ENCODE measurements at places on chromosomes 1 and 21.
A peak's percentile ranks its signal among the peaks of the same experiment; 100 is the strongest.

GRCh38 chr1:220797553-220797952 is 10.8 kb downstream of the MTARC1 start:
- DNase-seq, result no peak

- no peak for DNase-seq
Observed at GRCh38 chr1:10721381-10722321, 74.8 kb downstream of the CASZ1 start.

DNA sequence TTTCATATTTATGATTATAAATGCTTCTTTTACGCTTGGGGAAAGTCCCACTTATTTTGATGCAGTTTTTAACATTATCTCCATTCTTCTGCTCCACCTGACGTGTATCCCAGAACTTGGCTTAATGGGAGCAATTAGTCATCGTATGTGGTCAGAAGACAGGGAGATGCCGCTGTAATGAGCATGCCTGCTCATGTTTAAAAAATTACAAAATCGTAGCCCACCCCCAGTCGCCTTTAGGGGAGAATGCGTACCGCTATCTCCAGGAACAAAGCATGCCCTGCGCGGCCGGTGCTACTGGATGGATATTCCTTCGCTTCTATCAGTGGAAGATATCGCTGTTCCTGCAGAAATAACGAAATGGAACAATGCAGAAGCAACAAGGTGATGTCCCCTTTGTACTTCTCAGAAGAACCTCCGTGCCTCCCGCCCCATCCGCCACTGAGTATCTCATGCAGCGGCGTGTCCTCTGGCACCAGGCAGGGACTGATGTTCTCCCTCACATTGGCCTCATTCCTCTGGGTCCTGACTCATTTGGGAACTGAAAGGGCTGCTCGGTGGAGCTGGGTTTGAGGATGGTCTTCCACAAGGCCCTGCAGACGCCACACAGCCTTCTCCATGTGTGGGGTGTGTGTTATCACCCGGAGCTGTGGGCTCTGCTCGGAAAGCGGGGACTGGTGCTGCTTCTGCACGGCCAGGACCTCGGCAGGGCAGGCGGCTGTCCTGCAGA is 116.3 kb upstream of the COL6A1 start:
- no peak for DNase-seq

GRCh38 chr1:109498161-109498801 is 4.4 kb downstream of the CYB561D1 start:
- no peak for DNase-seq

- DNase-seq, result no peak
Observed at GRCh38 chr1:47367651-47368050, 34.1 kb downstream of the CMPK1 start.

GRCh38 chr1:239505094-239505493 is 118.7 kb downstream of the CHRM3 start:
- DNase-seq, result no peak

DNA sequence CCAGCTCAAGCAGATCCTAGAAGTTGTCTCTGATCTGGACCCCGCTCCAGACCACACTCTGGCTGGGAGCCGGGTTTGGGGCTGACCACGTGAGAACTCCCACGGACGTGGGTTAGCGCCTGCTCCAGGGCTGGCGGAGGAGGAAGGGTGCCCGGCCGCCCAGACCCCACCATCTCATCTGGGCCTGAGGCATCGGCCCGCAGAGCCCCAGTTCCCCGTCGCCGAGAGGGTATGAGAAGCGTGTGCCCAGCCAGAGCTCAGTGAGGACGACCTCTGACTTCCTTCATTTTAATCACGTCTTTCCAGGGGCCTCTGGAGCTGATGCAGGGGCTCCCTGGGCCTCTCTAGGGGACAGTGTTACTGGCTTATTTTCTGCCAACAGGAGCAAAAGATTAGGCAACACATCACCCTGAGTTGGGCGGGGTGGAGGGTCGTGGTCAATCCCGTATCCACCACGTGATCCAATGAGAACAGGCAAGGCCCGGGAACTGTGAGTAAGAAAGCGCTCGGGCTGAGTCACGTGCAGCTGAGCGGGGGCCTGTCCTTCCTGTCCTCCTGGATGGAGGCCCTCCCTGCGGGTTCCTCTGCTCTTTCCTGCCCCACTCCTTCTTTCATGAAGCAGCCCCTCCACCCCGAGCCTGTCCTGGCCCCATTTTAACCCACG is 81.1 kb downstream of the SIK1 start:
- no peak for DNase-seq

DNA sequence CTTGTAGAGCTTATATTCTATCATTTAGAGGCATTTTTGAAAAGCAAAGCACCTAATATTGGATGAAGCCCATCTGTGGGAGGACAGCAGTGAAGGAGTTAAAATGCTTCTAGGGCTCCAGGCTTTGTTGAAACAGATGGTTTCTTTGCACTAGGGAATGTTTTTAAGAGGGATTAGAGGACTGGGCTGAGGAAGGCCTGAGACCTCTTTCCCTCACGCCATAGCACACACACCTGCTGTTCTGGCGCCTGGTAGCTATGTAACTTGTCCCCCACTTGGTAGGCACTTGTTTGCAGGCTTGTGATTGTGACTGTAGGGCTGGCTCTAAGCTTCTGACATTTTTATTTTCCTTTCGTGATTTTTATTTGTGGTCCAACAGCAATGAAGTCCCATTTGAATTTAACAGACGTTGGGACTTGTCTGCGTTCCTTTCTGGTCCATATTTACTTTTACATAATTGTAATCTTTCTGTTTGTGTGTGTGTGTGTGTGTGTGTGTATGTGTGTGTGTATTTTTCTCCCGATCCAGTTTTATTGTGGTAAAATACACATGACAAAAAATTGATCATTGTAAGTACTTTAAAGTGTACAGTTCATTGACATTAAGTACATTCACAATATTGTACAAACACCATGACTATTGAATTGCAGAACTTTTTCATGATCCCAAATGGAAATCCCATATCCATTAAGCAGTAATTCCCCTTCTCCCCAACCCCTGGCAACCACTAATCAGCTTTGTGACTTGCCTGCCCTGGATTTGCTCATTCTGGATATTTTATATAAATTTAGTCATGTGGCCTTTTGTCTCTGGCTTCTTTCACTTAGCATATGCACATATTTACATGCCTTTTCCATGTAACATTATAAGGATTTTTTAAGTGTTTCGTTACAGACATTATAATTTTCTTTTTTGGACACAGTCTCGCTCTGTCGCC is 33.5 kb upstream of the MACF1 start:
- DNase-seq, result no peak

DNA sequence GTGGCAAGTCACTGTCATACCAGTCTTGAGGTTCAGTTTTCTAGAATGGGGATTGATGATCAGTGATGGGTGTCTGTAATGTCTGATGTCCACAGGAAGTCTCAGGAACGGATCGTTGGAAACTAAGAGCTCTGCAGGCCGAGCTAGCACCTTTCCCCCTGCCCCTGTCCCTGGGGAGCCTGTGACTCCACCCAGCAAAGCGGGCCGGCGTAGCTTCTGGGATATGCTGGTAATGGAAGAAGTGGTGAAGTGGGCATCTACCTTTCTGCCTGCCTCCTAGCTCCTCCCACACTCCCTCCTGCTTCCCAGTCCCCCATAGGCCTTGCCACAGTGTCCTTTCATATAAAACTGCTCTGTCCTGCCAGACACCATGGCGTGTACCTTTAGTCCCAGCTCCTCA is 13.4 kb downstream of the HYI start:
- no peak for DNase-seq

DNA sequence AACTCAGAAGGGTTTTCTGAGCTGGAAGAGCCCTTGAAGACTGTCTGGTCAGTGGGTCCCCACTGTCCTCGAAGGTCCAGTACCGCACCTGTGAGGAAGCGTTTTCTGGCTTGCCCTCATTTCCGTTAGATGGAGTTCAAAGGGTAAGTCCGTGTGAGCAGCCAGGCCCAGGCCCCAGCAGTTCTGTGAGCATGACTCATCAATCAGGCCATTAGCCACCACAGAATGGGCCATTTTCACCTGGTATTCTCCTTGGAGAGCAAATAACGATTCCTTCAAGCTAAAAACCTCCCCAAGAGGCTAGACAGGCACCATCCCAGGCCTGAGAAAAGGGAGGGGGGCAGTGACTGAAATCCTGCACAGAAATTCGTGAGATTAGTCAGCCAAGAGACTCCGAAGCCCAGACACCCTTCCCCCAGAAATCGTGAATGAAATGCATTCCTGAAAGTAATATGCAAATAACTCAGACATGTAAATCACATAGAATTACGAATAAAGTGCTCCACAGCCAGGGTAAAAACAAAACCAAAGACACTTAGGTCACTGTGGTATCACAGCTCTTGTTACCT is 66.0 kb downstream of the BCAR3 start:
- no peak for DNase-seq

DNA sequence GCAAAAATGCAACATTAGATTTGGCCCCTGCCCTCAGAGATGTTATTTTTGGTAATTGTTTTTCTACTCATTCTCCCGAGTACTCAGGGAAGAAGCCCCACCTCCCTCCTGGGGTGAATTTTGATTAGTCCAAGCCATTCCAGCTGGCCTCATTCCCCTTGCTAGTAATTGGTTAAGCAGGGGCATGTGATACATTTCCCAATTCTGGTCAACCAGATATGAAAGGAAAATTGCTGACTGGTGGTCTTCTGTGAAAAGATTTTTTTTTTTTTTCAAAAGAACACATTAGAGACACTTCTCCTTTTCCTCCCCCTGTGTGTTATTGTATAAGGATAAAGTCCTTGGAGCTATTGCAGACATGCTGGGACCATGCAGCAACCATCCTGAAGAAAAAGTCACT is 71.1 kb upstream of the AKT3 start:
- DNase-seq, result no peak

GRCh38 chr21:43273708-43274021 is 104.9 kb downstream of the CRYAA start:
- no peak for DNase-seq

GRCh38 chr1:35640380-35641232 is 720 bp downstream of the PSMB2 start:
- DNase-seq, result no peak

GRCh38 chr1:153626904-153627714 is at the start of gene S100A13:
Gene S100A13 (minus strand): TSS chr1:153627505. CDS start chr1:153626472, 1,033 bp downstream.
- no peak for DNase-seq

DNA sequence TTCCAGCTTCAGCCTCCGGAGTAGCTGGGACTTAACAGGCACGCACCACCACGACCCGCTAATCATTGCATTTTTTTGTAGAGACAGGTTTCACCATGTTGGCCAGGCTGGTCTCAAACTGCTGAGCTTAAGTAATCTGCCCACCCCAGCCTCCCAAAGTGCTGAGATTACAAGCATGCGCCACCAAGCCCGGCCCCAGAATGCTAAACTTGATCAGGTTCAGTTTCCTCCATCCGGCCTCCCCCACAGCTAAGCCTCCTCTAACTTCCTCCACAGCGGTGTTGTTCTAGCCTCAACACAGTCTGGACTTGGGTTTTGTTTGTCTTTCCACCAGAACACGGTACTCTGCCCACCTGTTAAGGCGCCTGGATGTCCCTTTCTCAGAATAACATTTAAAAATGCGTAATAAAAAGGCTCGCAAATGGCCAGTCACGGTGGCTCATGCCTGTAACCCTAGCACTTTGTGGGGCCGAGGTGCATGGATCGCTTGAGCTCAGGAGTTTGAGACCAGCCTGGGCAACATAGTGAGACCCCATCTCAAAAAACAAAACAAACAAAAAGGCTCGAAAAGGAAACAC is 2.4 kb downstream of the PARP1 start:
- DNase-seq, result no peak

DNA sequence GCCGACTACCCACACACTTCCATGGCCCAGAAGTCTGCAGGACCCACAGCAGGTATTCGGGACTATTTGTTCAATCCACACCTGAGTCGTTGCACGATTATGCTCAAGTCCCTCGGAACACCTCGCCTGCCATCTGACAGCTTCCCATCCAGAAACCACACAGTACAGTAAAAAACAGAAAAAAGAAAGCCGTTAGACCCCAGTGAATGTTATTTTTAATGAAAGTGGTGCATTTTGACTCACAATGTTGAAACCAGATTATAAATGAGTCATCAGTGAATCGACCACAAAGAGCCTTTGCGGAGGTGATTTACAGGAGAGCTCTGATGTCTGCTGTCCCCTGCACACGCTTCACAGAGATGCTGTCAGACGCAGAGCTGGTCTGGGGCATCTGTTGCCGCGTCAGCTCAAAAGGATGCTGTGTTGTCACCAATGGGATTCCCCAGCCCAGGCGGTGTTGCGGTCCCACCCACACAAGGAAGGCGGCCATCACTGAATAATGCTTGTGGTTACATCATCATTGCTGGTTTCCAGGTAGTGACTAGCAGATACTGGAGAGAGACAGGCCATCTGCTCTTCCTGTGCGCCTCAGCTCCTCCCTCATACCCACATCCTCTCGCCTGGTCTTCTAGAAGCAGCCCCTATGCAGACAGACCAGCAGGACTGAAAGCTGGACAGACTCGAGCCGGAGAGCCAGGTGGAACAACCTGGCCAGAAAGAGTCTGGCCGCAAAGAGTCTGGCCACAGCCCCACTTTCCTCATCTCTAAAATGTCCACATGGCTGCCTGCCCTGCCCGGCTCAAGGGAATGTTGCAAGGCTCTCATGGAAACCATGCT is 116.8 kb downstream of the TOMM20 start:
- DNase-seq, result peak; percentile 89

- DNase-seq, result no peak
Observed at GRCh38 chr1:61175976-61176375, 93.6 kb downstream of the NFIA start.

DNA sequence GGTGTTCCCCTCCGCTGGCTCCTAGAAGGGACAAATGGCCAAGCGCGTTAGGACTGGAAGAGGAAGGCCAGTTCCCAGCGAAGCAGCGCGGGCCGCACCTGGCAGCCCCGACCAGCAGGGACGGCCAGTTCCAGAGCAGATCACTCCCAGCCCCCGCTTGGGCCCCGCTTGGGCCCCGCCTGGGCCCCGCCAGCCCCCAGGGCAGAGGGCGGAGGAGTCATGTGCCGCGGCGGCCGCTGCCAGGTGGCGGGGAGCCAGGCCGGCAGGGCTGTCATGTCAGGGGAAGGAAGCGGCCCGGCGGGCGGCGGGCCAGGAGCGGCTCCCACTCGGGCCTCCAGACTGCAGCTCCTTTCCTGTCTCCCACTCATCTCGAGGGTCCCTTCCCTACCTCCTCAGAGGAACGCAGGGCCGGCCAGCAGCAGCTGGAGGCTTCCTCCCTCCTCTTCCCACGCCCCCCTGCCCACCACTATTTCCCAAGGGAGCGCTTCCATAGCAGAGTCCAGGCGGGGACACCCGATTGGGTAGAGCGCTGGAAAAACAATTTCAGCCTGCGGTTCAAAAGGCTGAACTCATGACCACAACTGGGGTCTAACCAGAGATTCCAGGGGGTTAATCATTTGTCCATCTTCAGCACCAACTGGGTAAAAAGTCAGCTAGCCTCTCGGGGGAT is 16.5 kb downstream of the ZNF697 start:
- no peak for DNase-seq

- no peak for DNase-seq
Observed at GRCh38 chr1:7538849-7539768, 232.0 kb upstream of the VAMP3 start.
